ENCODE measurements at places on chromosomes 2 and 18.

DNA sequence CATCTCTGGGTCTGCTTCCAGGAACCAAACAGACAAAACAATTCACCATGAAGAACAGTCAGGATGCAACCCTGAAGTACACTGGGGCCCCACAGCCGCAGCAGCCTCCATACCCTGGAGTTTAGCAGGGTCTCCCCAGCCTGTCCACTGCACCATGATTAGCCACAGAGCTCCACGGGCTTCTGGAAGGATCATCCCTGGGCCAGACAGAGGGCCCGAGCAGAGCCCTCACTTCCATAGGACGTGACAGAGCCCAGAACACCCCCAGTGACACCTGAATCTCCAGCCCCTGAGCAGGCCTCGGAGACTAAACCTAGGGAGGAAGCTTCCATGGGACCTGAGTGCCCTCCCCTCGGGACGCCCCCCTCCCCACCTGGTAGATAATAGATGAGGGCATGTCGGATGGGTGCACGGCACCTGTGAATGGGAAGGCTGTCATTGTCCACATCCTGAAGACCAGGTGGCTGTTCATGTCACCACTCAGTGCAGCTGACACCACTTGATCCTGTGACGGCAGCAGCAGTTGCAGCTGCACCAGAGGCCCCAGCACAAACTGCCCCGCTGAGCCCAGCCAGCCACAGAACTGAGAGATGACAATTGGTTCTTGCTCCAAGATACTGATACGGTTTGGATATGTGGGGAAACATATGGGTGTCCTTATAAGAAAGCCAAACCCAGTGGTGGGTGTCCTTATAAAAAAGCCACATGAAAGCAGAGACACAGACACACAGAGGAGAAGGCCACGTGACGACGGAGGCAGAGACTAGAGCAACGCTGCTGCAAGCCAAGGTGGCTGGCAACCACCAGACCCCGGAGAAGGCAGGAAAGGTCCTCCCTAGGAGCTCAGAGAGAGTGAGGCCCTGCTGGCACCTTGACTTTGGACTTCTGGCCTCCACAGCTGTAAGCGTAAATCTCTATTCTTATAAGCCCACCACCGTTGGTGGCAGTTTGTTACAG, 23.2 kb downstream of the KIF1A start:
- H3K4me3 ChIP-seq, result no peak overlapping the region
- H3K27ac ChIP-seq, result no peak overlapping the region

GRCh38 chr2:226766352-226767055, 33.1 kb downstream of the IRS1 start:
- H3K36me3 ChIP-seq, result no peaks in the 10 kb centered on the region
- no peak for DNase-seq
- H3K4me3 ChIP-seq, result no peak overlapping the region
- no peaks in the 10 kb centered on the region for H3K4me1 ChIP-seq
- H3K27me3 ChIP-seq, result no peaks in the 10 kb centered on the region
- no peak overlapping the region for H3K27ac ChIP-seq

GRCh38 chr2:1627628-1628381, 116.5 kb downstream of the PXDN start:
- H3K27me3 ChIP-seq, result no peaks in the 10 kb centered on the region
- no peaks in the 10 kb centered on the region for H3K4me1 ChIP-seq
- H3K27ac ChIP-seq, result no peak overlapping the region
- no peak overlapping the region for H3K4me3 ChIP-seq
- no peaks in the 10 kb centered on the region for H3K36me3 ChIP-seq
- DNase-seq, result no peak

DNA sequence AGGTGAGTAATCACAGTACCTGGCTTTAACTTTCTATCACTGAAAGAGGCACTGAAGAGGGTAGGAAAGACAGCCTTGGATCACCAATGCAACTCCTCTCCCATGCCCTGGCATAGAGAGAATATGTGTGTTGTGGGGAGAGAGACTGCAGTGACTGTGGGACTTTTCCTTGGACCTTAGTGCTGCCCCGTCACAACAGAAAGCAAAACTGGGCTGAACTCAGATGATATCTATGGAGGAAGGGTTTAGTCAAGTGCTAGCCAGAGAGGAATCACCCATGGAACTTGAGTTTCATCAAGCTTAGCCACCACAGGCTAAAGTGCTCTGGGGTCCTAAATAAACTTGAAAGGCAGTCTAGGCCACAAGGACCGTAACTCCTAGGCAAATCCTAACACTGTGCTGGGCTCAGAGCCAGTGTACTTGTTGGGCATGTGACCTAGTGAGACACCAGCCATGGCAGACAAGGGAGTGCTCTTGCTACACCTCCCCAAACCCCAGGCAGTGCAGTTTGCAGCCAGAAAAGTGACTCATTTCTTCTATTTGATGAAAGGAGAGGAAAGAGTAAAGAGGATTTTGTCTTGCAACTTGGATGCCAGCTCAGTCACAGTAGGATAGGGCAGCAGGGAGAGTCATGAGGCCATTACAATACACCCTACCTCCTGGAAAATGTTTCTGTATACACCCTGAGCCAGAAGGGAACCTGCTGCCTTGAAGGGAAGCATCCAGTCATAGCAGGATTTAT, 105.8 kb upstream of the SPOPL start:
- H3K27ac ChIP-seq, result no peak overlapping the region
- H3K36me3 ChIP-seq, result no peaks in the 10 kb centered on the region
- no peaks in the 10 kb centered on the region for H3K4me1 ChIP-seq
- H3K27me3 ChIP-seq, result no peaks in the 10 kb centered on the region
- DNase-seq, result no peak

DNA sequence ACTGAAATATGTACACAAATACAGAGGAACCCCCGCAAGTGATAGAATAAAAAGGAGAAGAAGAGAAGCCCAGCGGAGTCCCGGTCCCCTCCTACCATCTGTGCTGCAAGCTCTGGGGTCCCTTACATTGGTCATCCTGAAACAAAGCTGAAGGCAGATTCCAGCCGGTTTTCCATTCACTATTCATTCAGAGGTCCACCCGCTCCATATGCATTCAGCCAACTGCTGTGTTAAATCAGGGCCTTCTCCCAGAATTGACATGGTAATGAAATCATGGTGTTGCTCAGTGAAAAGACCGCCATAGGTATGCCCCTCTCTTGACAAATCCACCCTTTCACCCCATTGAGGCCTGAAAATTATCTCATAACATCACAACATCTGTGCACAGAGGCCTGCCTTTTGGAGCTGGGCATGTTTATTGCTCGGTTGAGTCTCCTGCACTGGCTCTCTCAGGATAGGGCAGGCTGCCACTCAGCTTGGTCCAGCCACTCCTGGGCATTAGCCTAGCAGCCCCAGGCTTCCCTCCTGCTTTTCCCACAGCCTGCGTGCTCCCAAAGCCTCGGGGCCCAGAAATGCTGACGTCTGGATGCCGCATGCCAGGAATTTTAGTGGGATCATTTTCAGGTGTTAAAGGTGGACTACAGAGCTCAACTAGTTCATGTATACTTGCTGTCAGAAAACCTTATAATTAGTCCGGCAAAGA, 39.3 kb upstream of the ID2 start:
- H3K27me3 ChIP-seq, result no peaks in the 10 kb centered on the region
- no peak overlapping the region for H3K27ac ChIP-seq
- no peak overlapping the region for H3K4me3 ChIP-seq
- H3K36me3 ChIP-seq, result no peaks in the 10 kb centered on the region
- H3K4me1 ChIP-seq, result no peaks in the 10 kb centered on the region

- peak; percentile 38 for DNase-seq
- H3K4me1 ChIP-seq, result peaks cover 5% of the 10 kb centered on the region
- H3K4me3 ChIP-seq, result no peak overlapping the region
Measured at GRCh38 chr2:189347540-189347939, 93.7 kb upstream of the WDR75 start.

- no peak overlapping the region for H3K27ac ChIP-seq
- no peaks in the 10 kb centered on the region for H3K36me3 ChIP-seq
- no peak for DNase-seq
- no peaks in the 10 kb centered on the region for H3K27me3 ChIP-seq
Measured at GRCh38 chr2:194383401-194383800, 1273.6 kb upstream of the SLC39A10 start.

- no peak overlapping the region for H3K4me3 ChIP-seq
- H3K27ac ChIP-seq, result no peak overlapping the region
- no peak for DNase-seq
- H3K4me1 ChIP-seq, result no peaks in the 10 kb centered on the region
- H3K36me3 ChIP-seq, result no peaks in the 10 kb centered on the region
Measured at GRCh38 chr2:20468549-20469500, 22.0 kb downstream of the RHOB start.

GRCh38 chr2:235088496-235088921, 136.7 kb downstream of the SH3BP4 start:
- no peak for DNase-seq
- no peaks in the 10 kb centered on the region for H3K36me3 ChIP-seq
- H3K4me1 ChIP-seq, result no peaks in the 10 kb centered on the region
- H3K27ac ChIP-seq, result no peak overlapping the region
- H3K27me3 ChIP-seq, result no peaks in the 10 kb centered on the region
- H3K4me3 ChIP-seq, result no peak overlapping the region

DNA sequence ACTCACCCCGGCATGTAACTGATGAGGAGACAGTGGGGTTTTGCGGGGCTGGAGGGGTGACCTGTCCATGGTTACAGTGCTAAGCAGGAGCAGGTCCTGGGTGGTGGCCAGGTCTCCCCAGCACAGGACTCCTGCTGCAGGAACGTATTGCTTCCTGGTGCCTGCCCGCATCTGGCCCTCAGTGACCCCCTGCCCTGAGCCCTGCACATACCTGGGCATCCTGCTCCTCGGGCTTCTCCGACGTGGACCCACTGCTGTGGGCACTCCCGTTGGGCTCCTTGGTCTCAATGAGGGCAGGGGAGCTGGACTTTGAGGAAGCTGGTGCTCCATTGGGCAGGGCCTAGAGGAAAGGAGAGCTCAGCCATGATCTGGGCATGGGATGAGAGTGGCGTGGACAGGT, 43.5 kb downstream of the CENPO start:
- no peak overlapping the region for H3K27ac ChIP-seq
- H3K4me3 ChIP-seq, result no peak overlapping the region
- DNase-seq, result no peak
- H3K36me3 ChIP-seq, result no peaks in the 10 kb centered on the region

DNA sequence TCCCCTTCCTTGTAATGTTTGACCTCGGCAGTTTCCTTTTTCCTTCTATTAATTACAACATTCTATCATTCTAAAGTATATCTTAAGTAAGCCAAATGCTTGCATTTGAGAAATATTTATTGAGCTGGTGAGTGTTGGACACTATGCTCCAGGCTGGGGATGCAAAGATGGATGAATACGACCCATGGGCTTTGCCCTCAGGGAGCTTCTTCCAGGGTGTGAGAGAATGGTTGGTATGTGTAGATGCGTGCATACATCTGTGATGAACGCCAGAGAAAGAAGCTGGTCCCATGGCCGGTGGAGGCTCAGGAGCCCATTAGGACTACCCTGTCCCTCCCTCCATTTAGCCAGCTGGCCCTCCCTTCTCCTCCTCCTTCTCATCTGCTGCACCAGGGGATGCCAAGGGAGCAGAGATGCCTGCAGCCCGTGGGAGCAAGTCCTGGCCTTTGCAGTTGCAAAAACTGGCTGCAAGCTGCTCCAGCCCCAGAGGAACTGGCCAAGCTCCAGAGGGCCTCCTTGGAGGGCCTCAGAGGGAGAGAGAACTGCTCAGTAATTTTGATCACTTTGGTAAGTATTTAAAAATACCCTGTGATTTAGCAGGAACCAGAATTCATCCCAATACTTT, 65.7 kb upstream of the FOSL2 start:
- H3K36me3 ChIP-seq, result no peaks in the 10 kb centered on the region
- no peaks in the 10 kb centered on the region for H3K4me1 ChIP-seq
- DNase-seq, result no peak
- H3K27ac ChIP-seq, result no peak overlapping the region
- no peaks in the 10 kb centered on the region for H3K27me3 ChIP-seq
- H3K4me3 ChIP-seq, result no peak overlapping the region

DNA sequence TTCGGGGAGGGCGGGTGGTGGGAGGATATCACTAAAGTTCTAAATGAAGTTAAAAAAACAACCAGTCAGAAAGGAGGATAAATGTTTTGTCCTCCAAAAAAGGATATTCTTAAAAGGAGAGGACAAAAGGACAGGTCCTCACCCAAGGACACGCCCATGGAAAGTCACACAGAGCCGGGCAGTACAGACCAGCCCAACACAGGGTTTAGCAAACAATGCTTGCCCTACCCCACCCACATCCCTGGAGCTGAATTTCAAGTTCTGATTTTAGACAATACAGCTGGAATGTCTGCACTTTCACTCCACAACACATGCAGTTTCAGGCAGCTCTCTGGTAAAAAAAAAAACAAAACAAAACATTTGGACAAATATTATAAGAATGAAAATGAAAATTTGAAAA, 67.9 kb downstream of the SLC9A4 start:
- H3K36me3 ChIP-seq, result no peaks in the 10 kb centered on the region
- no peak overlapping the region for H3K27ac ChIP-seq
- H3K27me3 ChIP-seq, result no peaks in the 10 kb centered on the region
- H3K4me1 ChIP-seq, result no peaks in the 10 kb centered on the region
- no peak overlapping the region for H3K4me3 ChIP-seq

GRCh38 chr2:181041661-181042060, 61.3 kb downstream of the UBE2E3 start:
- H3K36me3 ChIP-seq, result no peaks in the 10 kb centered on the region
- no peak overlapping the region for H3K4me3 ChIP-seq
- no peak overlapping the region for H3K27ac ChIP-seq
- DNase-seq, result no peak
- no peaks in the 10 kb centered on the region for H3K27me3 ChIP-seq
- peaks cover 5% of the 10 kb centered on the region for H3K4me1 ChIP-seq

- H3K27ac ChIP-seq, result no peak overlapping the region
- H3K4me3 ChIP-seq, result no peak overlapping the region
- H3K4me1 ChIP-seq, result no peaks in the 10 kb centered on the region
Measured at GRCh38 chr2:96698221-96698861, 41.5 kb downstream of the LMAN2L start.

- no peak for DNase-seq
- no peak overlapping the region for H3K27ac ChIP-seq
- H3K4me3 ChIP-seq, result no peak overlapping the region
- H3K36me3 ChIP-seq, result no peaks in the 10 kb centered on the region
- no peaks in the 10 kb centered on the region for H3K27me3 ChIP-seq
- no peaks in the 10 kb centered on the region for H3K4me1 ChIP-seq
Measured at GRCh38 chr18:67232406-67232805, 284.1 kb downstream of the DSEL start.

DNA sequence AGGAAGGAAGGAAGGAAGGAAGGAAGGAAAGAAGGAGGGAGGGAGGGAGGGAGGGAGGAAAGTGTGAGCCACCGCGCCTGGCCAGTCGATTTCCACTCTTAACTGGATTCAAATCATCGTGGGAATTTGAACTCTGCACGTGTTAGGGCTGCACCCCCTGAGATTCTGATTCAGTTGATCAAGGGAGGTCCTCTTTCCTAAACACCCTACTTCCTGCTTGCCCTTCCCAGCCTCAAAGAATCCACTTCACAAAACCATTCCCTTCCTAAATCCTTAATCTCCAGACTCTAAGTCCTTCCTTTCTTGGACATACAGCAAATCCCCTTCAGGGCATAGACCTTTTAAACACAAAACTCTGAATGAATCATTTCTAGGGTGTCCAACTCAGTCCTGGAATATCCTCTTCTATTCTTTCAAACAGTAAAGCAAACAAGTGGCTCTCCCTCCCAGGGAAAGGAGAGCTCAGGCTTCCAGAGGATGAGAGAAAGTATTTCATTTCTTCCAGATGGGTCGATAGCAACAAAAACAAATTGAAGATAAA, 68.2 kb upstream of the MBOAT2 start:
- no peaks in the 10 kb centered on the region for H3K27me3 ChIP-seq
- no peak overlapping the region for H3K27ac ChIP-seq
- H3K4me1 ChIP-seq, result no peaks in the 10 kb centered on the region
- no peak for DNase-seq
- no peaks in the 10 kb centered on the region for H3K36me3 ChIP-seq
